ENCODE measurements at places on chromosomes 13 and 19.
A peak's percentile ranks its signal among the peaks of the same experiment; 100 is the strongest.

DNA sequence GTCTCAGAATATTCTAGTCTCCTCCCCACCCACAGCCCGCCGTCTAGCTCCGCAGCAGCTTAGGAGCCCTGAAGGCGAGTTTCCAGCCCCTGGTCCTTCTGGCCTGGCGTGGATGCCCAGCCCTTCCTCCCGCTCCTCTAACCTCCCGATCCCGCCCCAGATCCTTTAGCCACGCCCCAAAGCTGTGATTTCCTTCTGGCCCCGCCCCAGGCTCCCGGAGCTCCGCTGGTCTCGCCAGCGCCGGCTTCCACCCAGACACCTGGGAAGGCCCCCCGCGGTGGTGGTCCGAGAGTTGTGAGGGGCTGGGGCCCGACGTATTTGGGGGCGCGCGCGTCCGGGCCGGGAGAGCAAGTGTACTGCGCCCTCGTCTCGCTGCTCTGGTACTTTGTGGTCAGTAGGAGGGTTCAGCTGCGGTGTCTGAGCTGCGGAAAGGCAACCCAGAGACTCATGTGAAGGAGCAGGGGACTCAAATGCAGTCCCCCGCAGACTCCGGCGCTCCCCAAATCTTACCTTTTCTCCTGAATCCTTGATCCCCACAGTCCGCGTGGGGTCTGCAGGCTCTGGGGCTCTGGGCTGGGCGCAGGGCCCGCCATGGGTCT lies at the start of gene CGB7:
CGB7 (minus strand) TSS at position 114 of the 599 bp plus-strand sequence. CDS start 2,374 bp downstream, outside the sequence.
- no peak for DNase-seq

GRCh38 chr13:66926851-66927524 lies 303.1 kb downstream of the PCDH9 start:
- DNase-seq, result no peak

DNA sequence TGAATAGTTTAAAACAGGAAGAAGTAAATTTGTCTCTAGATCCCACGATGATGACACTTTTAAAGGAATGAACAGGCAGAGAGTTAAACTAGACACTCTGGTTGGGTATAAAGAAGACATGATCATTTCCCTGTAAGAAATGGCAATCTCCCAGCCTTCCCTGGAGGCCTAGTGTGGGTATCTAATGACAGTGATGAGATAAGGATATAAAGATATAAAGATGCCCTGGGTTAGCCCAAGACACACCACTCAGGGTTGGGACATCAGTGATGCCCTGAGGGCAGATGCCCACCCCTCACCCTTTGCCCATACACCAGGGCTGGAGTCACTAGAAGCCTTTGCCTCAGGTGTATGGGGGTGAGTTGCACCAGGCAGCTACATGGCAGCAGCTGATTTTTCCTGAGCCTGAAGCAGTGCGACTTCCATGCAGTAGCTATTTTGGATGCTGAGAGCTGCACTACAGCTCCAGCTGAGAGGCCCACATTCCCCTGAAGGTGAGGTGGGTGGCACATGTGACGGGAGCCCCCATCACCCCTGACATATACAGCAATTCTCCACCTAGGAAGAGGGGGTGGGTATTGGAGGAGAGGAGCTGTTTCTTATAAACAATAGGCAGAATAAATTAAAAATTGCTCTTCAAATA lies 177.5 kb downstream of the NDFIP2 start:
- DNase-seq, result no peak

DNA sequence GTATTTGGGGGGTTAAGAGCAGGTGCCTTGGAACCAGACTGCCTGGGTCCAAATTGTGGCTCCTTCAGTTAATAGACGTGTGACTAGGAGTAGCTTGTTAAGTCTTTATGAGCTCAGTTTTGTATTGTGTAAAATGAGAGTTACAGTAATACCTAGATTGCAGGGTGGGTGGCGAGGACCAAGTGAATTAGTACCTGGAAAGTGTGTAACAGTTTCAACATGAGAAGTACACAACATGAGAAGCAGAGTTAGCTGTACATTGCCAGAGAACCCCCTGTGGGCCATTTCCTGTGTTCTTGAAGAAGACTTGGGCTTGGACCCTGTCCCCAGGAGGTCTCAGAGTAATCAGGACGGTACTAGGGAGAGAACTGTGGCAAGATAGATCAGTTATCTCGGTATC lies 36.8 kb downstream of the PPP2R1A start:
- DNase-seq, result no peak

DNA sequence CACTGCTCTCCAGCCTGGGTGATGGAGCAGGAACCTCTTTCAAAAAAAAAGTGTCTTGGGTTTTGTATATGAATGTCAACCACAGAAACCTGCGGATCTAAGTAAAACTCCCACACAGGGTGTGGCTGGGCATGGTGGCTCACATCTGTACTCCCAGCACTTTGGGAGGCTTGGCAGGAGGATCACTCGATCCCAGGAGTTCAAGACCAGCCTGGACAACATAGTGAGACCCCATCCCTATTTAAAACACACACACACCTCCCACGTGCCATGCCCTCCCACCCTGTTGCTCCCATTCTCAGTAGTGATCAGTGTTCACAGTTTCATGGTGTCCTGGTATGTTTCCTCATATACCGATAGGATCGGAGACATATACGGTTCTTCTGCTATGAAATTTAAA lies 9.2 kb downstream of the TMED1 start:
- no peak for DNase-seq

DNA sequence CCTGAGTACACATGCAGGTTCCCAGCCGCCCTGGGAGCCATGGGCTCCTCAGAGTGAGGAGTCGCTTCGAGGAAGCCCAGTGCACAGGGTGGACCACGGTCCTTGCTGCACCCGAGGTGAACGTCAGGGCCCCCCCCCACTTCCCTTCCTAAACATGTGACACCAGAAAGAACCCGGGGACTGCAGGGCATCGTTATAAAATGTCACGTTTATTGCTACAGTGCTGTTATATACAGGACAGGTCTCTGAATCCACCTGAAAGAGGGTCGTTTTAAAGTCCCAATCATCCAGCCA lies 3.8 kb upstream of the UQCR11 start:
- DNase-seq, result no peak

DNA sequence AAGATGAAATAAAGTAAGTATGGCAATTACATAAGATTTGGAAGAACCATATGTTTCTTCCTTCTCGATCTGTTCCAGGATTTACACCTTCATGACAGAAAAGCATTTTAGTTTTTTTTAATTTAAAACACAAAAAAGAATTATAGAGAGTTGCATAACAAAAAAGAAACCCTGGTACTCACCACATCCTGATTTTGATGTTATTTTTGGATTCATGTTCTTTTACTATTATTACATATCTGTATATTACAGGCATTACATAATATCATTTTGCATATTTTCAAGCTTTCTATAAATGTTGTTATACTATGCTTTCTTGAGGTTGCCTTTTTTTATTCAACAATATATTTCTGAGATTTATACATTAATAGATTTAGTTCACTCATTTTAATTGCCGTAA lies 6.7 kb upstream of the KATNAL1 start:
- DNase-seq, result no peak

- DNase-seq, result no peak
Observed at GRCh38 chr19:11090997-11091702, 1.9 kb downstream of the LDLR start.

- DNase-seq, result no peak
Observed at GRCh38 chr13:60969656-60970055, 446.0 kb downstream of the PCDH20 start.

GRCh38 chr13:31240921-31241320 lies 41.1 kb downstream of the B3GLCT start:
- no peak for DNase-seq

DNA sequence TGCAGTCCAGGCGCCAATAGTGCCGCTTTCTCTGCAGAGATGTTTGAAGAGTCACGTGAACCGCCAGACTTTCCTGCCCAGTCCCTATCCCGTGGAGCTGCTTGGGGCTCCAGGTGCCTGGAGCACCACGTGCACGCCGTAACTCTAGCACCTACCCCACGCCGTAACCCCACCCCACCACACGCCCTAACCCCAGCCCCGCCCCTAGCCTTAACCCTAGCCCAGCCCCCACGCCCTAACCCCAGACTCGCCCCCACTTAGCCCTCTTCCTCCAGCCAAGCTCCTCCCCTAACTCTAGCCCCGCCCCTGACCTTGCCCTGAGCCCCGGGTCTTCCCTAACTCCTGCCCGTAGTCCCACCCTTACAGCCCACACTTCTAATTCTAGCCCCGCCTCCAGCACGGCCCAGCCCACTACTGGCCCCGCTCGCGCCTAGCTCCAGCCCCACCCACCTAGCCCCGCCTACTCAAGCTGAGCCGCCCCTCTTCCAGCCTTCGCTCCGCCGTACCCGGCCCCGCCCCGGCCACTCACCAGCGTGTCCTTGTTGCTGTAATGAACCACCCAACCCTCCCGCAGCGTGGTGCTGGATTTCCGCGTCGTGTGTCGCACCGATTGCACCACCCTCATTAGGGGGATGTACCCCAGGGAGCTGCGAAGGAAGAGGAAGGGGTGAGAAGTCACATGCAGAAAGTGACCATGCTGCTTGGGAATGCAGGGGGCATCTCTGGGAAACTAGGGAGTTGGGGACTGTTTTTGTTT lies 19.5 kb downstream of the PRKD2 start:
- no peak for DNase-seq

DNA sequence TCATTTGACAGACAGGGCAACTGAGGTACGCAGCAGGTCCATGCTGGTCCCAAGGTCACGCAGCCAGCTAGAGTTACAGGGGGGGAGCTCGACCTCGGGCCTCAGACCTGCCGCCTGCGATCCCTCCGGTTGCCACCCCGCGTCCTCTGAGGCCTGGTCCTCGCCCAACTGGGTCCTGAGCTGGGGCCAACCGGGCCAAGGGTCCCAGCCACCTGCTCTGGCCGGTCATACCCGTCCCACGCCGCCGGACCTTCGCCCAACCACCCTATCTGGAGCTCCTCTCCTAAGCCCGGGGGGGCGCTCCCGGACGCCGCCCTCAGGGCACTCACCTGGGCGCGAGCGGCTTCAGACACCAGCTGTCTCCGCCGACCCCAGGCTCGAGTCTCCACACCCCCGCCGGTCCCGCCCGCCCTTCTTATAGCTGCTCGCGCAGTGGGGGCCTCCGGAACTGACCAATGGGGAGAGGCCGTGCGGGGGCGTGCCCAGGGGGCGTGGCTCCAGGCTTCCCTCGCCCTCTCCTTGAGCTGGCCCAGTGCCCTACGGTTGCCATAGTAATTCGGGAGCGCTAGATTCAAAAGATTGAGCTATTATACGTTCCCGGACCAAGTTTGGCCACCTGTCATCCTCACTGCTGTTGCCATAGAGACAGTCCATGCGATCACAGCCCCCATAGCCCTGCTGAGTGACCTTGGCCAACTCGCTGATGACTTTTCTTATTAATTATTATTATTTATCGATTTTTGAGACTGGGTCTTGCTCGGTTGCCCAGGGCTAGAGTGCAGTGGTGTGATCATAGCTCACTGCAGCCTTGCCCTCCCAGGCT lies at the start of gene PLIN5:
PLIN5 (minus strand) TSS at position 389 of the 823 bp plus-strand sequence. CDS start 1,150 bp downstream, outside the sequence.
- DNase-seq, result peak; percentile 38

DNA sequence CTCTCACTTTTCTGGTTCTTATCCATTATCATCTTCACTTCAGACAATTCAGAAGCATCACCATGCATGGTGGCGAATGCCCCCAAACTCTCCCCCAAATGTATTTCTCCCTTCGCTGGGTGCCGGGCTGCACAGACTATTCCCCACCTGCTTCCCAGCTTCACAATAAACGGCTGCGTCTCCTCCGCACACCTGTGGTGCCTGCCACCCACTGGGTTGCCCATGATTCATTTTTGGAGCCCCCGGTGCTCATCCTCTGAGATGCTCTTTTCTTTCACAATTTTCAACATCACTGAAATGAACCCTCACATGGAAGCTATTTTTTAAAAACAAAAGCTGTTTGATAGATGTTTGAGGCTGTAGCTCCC lies 2.8 kb upstream of the F10 start:
- DNase-seq, result no peak

DNA sequence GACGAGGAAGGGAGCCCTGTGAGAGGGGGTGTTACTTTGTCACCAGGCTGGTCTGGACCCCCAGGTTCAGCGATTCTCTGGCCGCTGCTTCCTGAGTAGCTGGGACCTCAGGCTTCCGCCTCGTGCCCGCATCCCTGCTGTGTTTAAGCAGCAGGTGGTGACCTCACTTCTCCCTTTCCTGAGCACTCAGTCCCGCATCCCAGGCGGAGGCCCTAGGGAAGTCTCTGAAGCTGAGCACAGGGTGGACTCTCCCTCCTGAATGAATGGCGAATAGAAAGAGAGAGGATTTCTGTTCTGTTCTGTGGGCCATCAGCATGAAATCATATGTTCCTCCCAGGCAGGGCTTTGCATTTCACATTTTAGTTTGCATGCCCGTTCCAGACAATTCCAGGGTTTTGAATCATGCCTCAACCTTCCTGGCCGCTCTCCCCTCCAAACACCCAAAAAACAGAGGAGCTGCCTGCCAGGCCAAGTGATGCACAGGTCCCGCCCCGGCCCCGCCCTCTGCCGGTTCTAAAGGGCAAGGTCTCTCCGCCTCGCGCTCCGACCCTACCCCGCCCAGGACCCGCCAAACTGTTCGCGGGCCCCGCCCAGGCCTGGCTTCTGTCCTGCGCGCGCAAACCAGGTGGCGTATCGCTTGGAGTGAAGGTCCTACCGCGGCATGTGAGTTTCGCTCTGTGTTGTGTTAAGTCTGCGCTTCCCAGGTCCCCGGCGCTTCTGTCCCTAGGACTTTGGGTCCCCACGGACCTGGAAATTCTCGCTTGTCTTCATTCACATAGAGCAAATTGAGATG lies 35.1 kb upstream of the ZNF808 start:
- DNase-seq, result peak; percentile 9

DNA sequence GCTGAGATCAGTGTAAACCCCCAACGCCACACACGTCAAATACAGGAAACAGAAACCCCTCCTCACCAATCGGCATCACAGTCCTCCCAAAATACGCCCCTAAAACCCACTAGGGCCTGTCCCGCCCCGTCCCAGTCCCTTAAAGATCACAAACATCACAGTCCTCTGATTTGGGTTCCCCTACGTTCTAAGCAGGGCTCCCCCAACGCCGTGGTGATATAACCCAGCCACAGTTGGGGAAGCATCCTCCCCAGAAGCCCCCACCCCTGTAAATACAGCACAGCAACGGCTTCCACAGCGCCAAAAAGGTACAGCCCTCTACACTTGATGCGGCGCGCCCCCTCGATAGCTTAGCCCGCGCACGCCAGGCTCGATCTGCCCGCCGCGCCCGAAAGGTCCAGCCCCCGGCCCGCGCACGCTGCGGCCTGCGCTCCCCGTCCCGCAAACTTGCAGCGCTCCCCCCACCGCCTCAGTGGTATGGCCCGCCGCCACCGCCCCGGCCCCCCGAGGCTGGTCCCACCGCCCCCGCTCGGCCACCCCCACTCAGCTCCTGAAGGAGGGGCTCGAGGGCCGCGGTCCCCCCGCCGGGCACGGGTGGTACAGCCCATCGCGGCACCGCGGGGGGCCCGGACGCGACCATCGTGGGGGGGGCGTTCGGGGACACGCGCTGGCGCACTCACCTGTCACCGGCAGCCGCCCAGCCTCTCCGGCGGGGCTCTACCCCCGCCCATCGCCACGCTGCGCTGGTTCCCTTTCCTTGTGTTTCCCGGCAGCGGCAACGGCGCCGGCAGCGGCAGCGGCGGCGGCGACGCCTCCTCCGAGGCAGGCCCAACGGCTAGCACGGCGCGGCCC lies at the start of gene AKT2:
AKT2 (minus strand) TSS at position 845 of the 852 bp plus-strand sequence. CDS start 20,078 bp downstream, outside the sequence.
- peak; percentile 89 for DNase-seq

- no peak for DNase-seq
Observed at GRCh38 chr13:48891586-48891985, 84.1 kb upstream of the FNDC3A start.

GRCh38 chr19:371501-372168 lies 27.0 kb upstream of the MIER2 start:
- DNase-seq, result no peak

GRCh38 chr13:77448689-77449088 lies 86.8 kb upstream of the SCEL start:
- no peak for DNase-seq
